ELF-1 (cell line): ENCODE measurements at places on chromosomes 2 and 18.

DNA sequence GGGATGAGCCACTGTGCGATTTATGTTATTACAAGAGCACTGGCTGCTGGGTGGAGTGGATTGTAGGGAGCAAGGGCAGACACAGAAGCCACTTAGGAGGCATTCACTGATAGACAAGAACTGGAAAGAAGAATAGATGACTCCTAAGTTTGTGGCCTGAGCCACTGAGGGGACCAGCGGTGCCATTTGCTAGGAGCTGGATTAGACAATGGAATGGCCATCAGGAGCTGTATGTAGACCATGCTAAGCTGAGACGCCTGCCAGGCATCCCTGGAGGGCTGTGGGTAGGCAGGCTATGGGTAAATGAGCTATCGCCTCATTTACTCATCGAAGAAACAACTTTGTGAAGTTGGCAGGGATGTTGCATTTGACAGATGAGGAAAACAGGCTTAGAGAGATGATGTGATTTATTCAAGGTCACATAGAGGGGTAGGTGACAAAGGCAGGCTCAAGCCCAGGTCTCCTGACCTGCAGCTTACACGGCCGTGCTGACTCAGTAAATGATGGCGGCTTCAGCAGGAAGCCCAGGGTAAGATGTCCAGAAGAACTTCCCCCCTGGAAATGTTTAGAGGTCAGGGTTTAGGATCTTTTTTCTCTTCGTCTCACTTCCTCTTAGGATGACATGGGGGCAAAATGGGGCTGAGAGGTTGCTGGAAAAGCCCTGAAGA, 2.8 kb downstream of the MFSD2B start:
- no peak for DNase-seq

DNA sequence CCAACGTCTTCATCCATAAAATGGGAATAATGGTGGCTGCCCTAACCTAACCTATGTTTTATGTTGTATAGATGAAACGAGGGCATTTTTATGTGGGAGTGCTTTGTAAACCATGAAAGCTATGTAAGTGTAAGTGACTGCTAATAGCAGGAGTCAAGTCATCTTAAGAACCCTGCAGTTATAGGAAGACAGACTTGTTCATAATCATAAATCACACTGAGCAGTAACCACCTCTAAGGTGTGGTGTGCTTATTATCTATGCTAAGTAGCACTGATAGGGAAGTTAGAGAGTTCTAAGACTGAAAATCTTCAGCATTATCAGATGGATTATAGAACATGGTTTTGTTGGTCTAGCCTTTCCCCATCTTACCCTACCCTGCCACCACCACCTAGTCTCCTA, 24.2 kb upstream of the NRP2 start:
- DNase-seq = no peak

- DNase-seq = no peak
These were observed 34.4 kb downstream of the NCL start for GRCh38 chr2:231429901-231430300.

DNA sequence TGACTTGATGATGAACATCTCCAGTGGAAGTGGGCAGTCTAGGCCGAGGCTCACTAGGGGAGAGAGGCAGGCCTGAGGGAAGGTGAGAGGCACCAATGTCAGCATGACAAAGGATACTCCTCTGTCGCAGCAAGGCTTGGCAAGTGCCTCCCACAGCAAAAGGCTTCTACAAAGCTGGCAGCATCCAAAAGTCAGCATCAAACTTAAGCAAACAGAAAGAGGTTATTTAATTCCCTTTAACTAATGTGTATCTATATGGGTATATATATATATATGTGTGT, 41.6 kb downstream of the NIFK start:
- DNase-seq = peak; percentile 44

DNA sequence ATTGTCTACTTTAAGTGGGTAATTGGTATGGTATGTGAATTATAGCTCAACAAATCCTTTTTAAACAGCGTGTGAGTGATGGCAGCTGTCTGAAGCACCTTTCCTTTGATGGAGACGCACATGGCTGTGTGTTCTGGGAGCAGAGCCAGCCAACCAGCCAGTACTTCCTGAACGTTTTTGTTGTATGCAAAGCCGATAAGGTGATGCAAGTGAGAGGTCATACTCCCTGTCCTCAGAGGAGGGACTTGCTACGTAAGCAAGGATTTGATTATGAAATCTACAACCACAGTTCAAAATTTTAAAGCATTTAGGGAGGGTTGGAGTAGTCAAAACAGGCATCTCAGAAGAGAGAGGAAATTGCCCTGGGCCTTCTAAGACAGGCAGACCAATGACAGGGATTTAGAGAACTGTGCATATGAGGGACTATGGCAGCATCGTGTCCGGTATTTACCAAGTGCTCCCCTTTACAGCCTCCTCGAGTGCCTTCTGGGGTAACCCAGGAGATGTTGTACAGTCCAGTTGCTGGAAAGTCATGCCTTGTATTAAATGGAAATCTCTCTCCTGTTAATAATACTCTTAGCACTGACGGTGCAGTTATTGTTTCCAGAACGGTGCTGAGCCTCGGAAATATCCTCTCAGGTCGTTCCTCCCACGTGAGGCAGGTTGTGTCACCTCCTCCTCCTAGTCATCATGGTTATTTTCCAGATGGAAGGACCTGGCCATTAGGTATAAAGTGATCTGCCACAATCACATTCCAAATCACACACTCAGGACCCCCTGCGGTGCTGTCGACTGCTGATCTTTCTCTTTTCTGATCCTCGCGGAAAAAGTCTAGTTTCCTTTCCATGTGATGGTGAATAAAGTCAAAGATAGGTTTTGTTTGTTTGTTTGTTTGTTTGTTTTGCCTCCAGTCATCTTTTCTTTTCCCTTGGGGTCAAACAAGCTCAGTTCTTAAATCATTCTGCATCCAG, 28.4 kb downstream of the ARHGEF4 start:
- no peak for DNase-seq

GRCh38 chr2:182186132-182186735, 200.6 kb downstream of the PPP1R1C start:
- no peak for DNase-seq

- DNase-seq = no peak
These were observed 31.4 kb downstream of the ATOH8 start for GRCh38 chr2:85785027-85785822.

DNA sequence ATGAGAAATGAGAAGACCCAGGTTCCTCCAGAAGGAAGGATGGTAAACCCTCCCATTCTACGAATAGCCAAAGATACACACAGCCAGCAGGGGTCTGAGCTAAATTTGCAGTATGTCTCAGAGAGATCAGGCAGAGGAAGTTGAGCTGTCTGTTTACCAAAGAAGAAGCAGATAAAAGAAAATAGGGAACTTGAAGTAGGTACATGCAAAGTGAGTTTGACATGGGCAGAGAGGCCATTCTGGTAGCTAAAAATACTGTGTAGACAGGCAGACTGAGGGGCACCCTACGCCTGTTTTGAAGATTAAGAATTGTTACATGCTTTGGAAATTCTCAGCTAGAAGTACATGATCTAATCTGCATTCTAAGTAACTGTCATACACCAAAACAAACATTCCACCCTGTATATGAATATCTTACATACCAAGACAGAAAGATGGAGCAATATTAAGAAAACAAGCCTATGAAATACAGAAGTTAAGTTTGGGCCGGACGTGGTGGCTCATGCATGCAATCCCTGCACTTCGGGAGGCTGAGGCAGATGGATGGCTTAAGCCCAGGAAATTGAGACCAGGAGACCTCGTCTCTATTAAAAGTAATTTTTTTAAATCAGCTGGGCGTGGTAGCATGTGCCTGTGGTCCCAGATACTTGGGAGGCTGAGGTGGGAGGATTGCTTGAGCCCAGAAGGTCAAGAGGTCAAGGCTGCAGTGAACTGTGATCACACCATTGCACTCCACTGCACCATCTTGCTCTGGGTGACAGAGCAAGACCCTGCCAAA, 157.9 kb downstream of the ANKRD44 start:
- DNase-seq = no peak

DNA sequence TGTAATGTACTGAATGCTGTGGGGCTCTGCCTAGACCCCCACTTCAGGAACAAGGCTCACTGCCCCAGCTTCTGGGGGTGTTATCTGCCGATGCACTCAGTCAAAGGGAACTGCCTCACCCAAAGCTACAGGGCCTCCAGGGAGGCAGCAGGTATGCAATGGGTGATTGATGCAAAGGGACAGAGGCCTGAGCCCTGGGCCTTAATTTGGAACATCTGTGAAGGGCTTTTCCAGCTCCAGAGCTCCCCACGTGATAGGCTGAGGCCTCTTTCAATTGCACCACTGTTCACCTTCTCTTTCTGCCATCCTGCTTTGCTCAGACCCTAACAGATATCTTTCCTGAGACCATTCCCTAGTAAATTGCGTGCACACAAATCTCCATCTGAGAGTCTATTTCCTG, 131.0 kb downstream of the ATL2 start:
- no peak for DNase-seq

DNA sequence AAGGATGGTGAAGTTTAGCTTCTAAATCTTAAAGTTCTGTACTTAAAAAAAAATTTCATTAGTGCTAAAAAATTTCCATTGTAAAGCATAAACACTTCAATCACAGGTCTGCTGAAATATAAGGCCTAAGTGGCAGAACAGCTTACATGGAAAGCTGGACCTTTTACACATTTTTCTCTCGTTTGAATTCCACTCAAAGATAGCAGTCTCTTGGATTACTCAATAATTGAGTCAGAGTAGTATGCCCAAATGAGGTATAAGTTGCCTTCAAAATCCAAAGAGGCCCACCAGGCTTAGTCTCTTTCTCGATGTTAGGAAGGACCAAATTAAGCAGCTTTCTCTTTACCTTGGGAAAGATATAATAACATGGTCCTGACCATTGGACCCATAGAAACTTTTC, 220.4 kb upstream of the CWC22 start:
- DNase-seq = no peak

GRCh38 chr2:172449911-172450550, 22.6 kb downstream of the ITGA6 start:
- no peak for DNase-seq

DNA sequence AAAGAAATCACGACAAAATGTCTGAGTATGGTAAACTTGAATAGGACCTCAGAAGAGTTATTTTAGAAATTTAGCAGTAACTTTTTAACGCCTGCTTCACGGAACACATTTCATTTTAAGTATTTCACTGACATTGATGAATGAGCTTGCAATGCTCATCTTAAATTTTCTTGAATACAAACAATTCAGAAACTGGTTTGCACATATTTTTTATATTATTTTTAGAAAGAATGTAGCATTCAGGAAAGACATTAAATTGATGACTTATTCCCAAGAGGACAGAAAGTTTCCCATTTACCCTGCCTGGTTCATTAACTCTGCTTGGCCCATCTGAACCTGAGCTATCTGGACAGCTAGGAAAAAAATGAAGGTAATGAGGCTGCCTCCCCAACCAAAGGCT, 89.3 kb downstream of the MBD2 start:
- no peak for DNase-seq

DNA sequence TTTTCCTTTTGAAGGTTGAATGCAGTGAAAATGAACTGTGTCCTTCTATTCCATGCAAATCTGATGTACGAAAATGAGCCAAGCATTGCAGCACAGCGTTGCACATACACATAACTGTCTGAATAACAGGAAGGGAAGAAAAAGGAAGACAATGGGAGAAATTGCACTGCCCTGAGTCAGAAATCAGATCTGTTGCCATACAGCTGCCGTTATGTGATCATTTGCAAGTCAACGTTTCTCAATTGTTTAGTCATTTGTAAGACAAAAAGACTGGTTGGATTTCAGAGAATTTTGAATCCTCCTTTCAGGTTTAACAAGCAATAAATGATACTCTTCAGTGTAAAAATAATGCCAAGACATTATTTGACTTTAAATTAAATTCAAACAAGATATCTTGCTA, 284.1 kb downstream of the DSEL start:
- DNase-seq = no peak
